ENCODE measurements at places on chromosomes 2 and 18.
A peak's percentile ranks its signal among the peaks of the same experiment; 100 is the strongest.

DNA sequence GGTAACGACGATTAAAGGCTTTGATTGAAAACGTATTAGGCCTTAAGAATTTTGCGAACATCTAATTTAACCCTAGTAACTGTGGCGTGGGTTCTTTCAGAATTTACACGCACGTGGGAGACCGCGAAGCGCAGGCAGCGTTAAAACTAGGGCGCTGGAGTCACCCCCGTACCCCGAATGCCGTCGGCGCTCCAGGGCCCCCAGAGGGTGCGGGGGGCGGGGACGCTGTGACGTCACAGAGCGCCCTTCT is 673 bp upstream of the SMCHD1 start:
- no peak for DNase-seq

DNA sequence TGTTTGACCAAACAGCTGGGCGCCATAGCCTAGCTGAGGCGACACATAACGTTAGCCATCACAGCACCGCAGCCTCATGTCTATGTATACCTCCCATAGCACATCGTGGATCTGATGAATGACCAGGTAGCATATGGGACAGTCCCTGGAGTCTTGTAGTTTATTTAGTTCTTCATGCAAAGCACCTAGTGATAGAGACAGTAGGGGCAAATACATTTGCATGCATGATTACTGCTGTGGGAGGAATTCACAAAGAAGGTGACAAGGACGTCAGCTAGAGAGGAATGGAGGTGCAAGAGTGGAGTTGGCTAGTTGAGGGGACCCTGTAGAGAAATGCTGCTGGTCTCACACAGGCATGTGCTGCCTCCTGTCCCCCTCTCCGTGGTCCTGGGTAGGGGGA is 478.9 kb upstream of the HS6ST1 start:
- no peak for DNase-seq

GRCh38 chr2:236262238-236262637 is 2.0 kb downstream of the ASB18 start:
- DNase-seq, result no peak

DNA sequence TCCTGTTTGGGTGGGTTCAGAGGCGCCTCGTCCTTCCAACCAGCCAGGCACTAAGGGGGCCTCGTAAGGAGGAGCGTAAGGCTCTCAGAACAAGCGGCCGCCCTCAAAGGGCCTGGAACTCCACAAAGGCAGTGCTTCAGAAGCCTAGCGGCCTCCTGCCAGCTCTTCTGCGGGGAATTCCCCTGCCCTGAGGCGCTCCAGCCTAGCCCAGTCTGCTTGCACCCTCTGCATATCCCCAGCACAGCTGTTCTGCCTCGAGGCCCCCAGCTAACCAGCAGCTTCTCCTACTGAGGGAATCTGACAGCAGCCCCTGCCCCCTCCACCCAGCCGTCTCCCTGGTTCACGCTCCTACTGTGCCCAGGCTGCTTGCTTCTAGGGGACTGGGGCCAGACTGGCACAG is 265.9 kb downstream of the TFCP2L1 start:
- peak; percentile 47 for DNase-seq

Data from skin of body (tissue), 3 donors.